ENCODE measurements at places on chromosomes 3 and 15.

DNA sequence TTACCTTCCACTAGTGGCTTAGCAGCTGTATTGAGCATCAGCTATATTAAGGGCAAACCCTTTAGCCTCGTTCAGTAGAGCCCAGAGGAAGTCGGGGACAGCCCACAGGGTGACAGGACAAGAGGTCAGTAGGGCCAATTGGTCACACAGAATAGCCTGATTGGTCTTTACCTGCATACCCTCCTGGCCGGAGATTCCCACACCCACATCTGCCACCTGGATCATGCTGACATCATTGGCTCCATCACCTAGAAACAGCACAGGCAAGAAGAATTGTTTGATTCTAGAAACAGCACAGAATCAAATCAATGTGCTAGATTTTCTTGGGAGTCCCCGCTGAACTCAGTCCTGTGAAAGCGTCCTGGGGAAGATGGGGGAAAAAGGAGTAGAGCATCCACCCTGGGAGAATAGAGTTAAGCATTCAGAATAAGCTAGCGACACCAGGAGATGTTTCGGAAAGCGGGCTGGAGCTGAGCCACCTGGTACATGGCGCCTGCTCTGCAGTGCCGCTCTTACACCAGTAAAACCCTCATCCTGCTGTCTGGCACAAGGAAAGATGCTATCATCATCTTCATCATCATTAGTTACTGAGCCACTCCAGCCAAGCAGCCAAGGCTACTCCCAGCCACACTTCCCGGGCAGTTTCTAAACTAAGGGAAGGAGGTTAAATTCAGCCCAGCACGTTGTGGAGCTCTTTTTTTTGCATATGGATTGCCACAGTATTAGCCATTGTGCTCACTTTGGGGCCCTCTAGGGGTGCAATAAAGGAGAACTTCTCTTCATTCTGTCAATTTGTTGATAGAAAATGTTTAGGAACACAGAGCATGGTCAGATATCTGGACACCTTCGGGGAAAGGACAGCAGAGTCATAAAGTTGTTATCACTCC is 171.3 kb downstream of the ATP10A start:
- DNase-seq = no peak

- no peak for DNase-seq
Observed at GRCh38 chr3:123782488-123782887, 101.6 kb downstream of the MYLK start.

DNA sequence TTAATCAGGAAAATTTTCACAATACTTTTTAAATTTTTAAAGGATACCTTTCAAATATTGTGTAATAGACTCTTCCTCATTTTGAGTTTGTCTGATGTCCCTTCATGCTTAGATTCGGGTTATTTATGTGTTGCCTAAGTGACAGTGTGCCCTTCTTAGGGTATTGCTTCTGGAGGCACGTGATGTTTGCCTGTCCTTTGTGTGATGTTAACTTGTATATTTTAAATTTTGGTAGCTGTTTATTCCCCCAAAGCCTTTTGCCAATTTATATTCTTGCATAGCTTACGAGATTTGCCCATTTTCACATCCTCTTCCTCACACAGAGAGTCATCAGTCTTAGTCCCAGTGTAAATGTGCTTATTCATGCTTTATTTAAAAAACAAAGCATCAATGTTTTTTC is 433.1 kb downstream of the EPHB1 start:
- DNase-seq = no peak

GRCh38 chr3:118435851-118436350 is 598.7 kb downstream of the IGSF11 start:
- DNase-seq = no peak

DNA sequence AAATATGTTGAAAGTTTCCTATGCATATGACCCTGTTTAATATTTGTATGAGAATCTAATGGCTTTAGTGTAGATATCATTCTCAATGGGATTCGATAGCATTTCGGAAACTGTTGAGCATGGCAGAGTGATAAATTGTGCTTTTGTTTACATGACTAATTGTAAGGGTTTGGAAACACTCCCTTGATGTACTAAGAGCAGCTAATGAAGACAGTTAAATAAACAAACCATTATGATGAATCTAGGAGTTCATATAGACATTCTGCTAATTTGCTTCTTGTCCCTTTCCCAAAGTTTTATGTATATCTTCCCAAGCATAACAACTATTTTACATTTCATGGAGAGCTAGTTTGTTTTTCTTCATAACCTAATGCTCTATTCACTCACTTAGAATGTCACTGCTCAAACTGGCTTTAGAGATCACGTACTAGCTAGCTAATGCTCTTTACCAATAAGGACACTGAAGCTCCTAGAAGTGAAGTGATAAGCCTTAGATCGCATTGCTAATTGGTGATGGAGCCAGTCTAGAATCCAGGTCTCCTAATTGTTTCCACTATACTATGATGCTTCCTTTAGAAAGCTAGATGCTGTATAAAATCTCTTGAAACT is 140.8 kb downstream of the TP63 start:
- DNase-seq = no peak

- DNase-seq = no peak
Observed at GRCh38 chr3:112136046-112136445, 3.0 kb upstream of the GCSAM start.

DNA sequence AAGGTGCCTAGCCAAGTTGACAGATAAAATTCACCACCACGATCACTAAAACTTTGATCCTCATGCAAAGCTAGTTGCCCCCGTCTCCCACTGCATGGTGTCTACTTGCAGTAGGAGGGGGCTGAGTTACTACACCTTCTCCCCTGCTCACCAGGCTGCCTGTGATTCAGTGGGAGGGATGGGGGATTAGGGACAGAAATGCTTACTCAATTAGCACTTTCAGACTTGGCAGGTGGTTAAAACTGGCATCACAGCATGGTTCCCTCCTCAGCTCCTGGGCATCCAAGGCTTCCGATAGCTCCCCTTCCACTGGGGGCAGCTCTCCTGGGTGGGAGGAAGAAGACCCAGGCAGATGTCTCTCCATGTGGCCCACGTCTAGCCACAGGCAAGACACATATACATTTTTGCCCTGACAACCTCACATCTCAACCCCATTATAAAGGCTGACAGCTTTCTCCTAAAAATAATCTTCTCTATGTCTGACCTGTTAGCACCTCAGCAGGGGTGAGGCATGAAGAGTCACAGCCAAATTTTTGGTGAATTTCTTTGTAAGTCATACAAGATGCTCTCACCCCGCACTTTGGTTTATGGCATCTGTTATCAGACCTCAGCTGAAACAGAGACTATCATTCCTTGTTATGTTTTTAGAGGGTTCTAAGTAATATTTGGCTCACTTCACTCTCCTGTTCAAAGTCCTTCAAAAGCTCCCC is 369.0 kb downstream of the SV2B start:
- DNase-seq = no peak

DNA sequence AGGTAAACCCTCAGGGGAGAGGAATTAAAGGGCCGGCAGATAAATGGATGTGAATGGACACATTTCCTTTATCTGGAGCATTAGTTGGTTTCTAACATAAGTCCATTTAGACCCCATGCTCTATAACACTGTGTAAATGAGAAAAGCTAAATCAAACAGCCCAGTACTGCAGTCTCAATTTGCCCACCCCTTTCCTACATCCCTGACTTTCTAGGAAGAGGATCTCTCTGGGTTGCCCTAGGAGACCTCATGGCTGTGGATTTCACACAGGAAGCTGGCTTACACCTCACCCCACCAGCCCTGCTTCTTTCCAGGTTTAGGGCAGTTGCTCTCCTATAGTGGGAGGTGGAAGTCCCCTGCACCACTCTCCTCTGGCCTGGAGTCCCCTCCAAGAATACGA is 126.2 kb downstream of the CLSTN2 start:
- DNase-seq = no peak
